ENCODE measurements at places on chromosomes 6 and 20.

DNA sequence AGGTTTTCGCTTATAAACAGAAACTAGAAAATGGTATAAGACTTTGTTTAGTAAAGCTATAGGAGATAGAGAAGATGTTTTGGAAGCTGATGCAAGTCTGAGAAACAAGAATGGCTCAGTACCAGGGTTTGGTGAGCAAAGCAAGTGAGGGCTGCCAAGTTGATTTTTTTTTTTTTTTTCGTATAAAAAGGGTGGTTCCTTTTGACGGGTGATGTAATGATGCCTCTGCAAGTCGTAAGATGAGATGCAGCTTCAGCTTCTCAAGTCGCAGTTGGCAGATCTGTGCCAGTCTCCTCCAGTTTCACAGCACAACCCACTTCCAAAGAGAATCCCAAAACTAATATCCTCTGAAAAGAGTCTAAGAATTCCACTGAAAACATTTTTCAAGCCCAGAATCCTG, 252.8 kb upstream of the CDH4 start:
- no peak for DNase-seq

- no peak for DNase-seq
Observed at GRCh38 chr20:45833030-45833882, at the start of gene SNX21. SNX21 (plus strand) TSS chr20:45833799; CDS start chr20:45833920, 121 bp downstream.

DNA sequence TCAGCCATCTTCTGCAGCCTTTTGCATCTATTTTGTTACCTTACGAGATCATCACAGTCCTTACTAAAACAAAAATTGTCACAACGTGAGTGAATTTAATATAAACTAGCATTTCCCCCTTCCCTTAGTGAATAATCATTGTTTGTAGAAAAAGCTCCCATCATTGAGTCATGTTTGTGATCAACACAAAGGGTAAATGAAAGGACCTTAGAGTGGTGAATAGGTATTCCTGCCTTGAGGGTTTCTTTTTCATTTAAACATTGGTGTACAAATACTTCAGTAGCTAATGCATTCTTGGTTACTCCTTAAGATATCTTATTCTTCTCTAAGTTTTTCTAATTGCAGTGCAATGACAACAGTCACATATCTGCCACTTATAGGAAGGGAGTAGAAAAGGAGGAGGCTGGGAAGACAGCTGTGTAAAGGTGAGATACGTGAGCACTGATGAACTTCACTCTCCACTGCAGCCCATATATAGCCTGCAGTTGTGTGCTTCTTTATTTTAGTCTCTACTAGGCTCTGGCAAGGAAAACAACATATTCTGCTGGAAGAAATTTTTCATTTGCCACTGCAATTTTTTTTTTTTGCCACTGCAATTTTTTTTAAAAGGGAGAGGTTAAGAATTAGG, 27.8 kb downstream of the ADGRG6 start:
- no peak for DNase-seq

DNA sequence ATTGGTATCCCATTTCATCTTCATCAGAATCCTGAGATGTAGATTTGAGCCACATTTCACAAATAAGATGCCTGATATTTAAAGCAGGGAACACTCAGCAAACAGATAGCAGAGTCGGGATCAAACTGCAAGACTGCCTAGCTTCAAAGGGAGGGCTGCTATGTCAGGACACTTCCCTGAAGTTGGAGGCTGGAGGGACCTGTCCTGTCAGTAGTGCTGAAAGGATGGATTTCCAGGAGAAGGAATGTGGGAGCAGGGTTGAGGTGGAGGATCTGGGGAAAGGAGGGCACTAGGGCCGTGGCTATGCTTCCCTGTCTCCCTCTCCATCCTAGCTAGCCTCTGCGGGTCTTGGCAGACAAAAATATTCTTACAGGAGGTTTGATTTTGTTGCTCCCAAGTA, 32.2 kb downstream of the COX4I2 start:
- DNase-seq, result no peak

- no peak for DNase-seq
Observed at GRCh38 chr6:142845624-142846458, 99.1 kb downstream of the HIVEP2 start.

DNA sequence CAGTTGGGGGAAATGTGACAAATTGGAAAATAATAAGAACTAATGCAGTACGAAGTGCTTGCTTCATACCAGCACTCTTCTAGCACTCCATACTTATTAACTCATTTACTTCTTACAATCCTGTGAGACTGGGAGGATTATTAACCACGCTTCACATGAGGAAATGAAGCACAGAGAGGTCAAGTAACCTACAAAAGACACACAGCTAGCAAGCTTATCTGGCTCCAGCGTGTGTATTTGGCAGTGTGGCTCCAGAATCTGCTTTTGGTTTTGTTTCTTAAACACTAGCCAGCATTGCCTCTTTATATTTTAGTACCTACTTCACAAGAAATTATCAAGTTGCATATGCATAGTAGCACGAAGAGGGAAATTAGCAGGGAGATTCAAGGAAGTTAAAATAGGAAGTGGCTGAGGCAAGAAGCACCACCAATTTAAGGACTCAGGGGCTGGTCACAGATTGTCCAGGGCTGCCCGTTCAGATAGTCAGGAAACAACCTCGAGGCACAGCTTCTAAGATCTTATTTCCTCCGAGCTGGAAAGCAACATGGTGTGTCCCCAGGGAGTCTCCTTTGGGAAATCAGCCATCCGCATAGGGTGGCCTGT, 302.7 kb upstream of the PRDM1 start:
- no peak for DNase-seq

- no peak for DNase-seq
Observed at GRCh38 chr20:54468082-54468481, 7.3 kb upstream of the DOK5 start.

- no peak for DNase-seq
Observed at GRCh38 chr6:113644861-113645575, 212.1 kb upstream of the MARCKS start.

DNA sequence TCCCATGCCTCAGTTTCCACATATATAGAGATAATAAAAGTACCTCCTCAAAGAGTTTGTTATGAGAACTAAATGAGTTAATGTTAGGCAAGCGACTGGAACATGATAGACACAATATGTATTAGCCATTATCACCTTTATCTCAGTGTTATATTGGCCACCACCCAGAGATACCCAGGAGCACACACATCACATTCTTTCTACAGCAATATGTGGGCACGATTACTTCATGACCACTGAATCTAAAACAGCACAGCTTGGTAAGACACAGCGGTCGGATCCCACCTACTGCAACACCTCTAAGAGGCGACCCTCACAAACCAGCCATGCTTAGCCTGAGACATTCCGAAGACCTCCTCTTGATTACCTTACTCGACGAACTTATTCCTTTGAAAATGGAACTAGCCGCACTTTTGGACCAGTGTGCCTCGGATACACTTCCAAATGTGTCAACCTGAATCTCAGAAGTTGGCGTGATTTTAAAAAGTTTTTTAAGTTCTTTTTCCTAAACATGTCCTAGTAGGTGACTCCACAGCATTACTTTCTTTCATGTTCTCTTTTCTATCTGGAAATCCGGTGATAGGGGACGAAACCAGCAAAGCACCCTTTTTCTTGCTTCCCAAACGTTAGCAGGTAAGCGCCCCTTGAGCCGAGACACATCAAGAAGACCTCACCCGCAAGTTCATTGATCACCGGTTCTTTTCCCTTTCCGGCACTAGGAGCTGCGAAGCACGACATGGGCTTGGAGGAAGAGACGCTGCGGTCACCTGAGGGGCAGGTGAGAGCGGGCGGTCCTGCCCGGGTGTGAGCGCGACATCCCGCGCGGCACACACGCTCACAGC, 923 bp downstream of the GMDS start:
- no peak for DNase-seq

DNA sequence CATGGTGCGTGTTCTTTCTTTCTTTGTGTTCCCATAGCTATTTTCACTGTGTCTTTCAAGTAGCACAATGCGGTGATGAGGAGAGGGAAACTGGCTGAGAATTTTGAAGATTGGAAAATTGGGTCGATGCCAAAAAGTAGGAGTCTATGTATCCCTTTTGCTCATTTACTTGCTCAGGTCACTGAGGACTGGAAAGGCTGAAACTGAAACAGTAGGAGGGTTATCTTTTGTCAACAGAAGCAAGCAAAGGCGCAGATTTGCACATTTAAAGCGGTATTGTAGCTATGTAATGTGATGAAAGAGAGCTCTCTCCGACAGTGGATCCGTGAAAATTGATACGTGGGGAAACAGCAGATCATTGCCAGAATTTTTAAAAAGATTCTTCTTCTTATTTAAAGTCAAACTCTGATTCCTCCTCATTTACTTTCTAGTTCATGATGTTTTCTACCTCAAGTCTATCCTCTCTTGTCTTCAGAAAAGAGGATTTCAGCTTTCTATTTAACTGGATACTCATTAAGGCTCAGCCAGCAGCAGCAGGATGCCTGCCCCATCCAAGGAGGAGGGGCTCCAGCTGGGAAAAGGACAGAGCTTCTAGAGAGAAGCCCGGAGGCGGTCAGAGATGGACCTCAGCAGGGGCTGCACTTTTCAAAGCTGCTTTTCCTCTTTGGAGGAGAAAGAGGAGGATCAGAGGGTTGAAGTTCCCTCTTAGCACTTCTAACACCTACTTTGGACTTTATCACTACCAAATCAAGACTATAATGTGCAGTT, 15.9 kb upstream of the FYN start:
- no peak for DNase-seq

DNA sequence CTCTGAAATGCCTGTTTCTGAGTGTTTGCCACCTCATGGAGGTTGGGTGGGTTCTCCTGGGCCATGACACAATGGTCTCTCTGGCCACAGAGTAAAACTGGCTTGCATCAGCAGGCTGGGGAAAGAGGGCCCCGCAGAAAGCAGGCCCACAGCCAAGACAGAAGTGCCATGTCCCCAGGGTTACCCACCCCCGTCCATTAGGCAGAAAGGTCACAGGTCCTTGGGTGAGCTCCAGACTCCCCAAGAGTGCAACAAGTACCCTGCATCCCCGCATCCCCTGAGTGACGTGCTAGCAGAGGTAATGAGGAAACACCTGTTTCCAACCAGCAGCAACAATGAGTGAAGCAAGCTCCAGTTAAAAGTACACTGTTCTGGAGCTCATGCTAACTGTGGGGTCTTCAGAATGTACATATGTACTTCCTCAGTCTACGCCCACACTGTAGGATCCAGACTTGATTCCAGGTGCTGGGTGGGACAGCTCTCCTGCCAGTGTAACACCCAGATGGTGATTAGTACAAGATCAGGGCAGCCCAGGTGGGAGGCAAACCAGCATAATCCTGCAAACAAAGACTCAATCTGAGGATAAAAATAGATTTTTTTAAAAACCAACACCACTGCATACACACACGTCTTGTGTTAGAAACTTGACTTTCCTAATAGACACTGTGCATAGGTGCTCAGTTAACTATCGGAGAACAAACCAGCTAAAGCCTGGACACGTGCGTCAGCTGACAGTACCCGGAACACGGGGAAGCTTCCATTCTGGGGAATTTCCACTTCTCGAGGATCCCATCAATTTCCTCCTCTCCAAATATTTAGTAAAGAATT, 31.5 kb downstream of the RRBP1 start:
- DNase-seq, result no peak

- DNase-seq, result no peak
Observed at GRCh38 chr6:91879386-91879995, 1292.6 kb upstream of the MAP3K7 start.

DNA sequence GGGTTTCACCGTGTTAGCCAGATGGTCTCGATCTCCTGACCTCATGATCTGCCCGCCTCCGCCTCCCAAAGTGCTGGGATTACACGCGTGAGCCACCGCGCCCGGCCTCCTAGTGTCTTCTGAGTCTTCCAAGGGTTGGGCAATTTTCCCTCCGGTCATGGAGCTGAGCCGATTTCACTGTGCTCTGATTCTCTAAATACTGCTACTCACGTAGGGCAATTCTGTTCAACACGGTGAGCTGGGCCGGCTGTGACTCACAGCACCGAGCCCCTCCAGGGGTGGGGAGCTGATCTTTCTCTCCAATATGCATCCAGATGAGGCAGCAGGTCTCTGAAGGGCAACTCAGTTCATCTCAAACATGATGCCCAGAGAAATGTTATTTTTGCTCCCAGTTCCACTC, 71.6 kb upstream of the CD93 start:
- no peak for DNase-seq

- no peak for DNase-seq
Observed at GRCh38 chr20:59735917-59736316, 131.6 kb downstream of the PHACTR3 start.

DNA sequence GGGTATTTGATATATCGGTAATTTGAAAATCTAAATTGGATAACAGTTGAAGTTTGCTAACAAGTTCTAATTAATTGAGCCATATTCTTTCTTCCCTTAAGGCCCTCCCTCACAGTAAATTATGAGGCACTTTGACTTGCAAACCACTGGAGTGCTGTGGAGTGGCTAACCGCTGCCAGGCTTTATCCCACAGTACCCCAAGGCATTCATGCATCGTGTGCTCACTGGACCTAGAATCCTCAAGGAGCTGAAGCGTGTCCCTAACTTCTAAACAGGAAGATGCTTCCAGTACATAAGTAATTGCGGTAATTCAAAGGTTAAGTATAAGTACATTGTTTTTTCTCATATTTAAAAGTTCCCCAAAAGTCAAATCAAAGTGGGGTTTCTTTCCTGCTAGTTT, 499.9 kb downstream of the TFAP2A start:
- no peak for DNase-seq

DNA sequence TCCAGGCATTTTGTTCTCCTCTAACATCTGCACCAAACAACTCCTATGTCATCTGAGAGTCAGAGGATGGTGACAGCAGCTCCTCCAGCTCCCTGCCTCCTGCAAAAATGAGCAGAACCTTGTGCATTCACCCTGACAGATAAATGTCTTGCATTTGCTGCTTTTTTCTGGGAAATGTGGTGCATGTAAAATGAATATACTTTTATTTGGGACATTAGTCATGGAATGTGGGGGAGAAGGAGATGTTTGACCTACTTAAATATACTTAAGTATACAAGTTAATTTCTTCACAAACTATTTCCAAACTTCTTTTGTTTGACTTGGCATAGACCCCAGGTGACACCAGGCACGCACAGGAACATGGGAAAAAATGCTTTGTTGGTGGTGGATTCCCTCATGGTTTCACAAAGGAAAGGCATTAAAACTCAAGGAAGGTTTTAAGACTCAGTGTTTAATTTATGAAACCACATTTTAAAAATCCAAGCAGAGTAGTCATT, 181.8 kb upstream of the MCHR2 start:
- no peak for DNase-seq

DNA sequence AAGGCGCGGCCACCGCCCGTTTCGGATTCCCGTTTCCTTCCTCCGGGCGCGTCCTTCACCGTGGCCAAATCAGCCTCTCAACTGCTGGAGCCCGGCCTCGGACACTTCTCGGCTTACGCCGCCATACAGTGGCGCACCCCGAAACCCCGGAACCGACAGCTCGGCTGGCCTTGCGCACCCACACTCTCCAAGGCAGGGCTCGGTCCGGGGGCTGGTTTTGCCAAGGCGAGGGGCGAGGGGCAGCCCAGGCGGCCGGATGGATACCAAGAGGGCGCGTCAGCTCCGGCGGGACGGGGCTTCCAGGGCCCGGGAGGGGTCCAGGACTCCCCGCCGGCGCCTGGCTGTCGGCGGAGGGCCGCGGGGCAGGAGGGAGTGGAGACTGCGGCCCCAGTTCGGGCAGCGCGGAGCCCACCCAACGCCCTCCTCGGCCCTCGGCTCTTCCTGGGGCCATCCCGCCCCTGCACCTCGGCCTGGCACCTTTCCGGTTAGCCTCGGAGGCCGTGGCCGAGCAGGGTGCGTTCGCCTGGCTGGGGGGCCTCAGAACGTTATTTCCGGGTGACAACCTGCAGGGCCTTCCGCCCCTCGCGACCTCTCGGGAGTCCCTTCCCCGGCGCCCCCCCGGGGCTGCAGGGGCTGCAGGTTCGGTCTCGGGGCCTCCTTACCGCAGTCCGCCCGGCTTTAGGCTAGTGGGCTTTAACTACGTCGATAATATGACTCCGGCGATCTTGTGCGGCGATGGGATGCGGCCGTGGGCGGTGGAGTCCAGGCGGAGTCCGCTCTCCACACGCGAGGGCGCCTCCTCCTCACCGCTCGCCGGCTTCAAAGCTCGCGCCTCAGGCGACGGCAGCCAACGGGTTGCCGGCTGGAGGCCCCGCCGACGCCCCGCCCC, 697 bp upstream of the CEP43 start:
- no peak for DNase-seq

Data from stimulated activated CD8-positive, alpha-beta memory T cell treated with anti-CD3 and anti-CD28 coated beads, Interleukin-4, amount 100 ng/mL, for 1 hour (primary cell).